ENCODE measurements at places on chromosomes 11 and 22. TPM values are rescaled to one million over a fixed set of nuclear protein-coding genes. Genes with fewer than 3 reads are reported as not detected.

The RIMBP3B gene
- polyA plus RNA-seq, result 0.09 TPM

The NUCB2 gene
- polyA plus RNA-seq, result 8.6 TPM

DNA sequence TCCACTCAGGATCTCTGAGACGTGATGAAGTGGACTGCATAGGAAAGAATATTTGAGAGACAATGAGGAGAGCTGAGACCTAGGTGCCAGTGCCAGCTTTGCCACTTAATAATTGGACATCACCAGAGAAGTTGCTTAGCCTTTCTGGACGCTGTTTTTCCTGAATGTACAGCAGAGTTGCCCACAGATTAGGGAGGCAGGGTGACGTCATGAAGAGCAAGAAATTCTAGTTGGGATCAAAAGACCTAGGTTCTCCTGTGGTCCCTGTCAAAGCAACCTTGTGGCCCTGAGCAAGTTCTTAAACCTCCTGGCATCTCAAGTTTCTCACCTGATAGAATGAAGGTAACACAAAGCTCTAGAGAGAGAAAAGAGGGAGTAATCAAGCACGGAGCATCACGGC lies 174.6 kb upstream of the TENM4 start:
- no peak for DNase-seq

- no peak for DNase-seq
Observed at GRCh38 chr11:3206156-3206921, 12.3 kb downstream of the MRGPRG start.

- peak; percentile 35 for DNase-seq
Observed at GRCh38 chr11:3109921-3110706, 52.9 kb upstream of the CARS1 start.

DNA sequence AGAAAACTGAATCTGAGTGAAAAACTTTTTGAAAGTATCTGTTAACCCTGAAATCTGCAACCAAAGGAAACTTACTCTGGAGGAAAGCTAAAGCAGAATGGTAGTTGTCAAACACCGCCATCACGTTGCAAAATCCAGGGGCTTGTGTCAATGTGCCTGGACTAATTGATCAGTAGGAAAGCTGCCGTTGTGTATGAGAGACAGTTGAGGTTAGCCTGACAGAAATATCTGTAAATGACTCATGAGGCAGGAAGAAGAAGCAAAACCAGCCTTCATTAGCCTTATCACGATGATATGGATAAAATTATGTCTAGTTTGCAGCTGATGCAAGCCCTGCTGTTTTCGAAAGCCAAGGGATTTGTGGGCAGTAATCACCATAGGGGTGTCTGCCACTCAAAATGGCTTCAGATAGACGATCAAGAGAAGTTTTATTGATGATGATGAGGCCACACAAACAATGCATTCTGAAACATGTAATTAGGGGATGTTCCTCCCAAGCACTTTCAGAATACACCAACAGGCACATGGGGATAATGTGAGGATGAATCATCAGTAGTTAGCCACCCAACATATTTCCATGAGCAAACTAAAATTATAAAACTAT lies 8.9 kb downstream of the SCGB1A1 start:
- DNase-seq, result peak; percentile 90

DNA sequence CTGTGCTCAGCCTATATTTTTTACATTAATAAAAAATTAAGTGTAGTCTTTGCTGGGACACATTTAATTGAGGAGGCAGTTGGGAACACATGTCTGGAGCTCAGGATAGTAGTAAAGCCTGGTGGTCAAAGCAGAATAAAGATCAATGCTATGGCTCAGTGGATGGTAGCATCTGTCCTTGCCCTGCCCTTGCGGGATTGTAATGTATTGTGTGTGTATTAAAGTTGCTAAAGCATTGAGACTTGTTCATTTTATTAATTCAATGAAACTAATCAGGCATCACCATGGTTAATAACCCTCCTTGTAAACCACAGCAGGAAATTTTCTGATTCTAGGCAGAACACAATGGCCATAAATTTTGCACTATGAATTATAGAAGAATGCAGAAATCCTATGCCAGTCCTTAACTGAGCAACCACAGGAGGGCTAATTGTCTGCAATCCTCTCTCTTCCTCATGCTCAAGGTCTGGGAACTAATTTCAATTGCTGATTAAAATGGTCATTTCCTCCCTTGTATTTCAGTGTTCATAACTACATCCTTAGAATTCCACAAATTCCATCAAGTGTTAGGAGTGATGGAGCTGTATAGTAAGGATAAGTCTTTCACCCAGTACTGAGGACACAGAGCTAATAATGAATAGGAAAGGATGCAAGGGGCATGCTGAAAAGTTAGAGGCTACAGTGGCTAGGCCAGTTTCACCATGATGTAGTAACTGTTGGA lies 403.2 kb upstream of the DDI1 start:
- DNase-seq, result no peak

DNA sequence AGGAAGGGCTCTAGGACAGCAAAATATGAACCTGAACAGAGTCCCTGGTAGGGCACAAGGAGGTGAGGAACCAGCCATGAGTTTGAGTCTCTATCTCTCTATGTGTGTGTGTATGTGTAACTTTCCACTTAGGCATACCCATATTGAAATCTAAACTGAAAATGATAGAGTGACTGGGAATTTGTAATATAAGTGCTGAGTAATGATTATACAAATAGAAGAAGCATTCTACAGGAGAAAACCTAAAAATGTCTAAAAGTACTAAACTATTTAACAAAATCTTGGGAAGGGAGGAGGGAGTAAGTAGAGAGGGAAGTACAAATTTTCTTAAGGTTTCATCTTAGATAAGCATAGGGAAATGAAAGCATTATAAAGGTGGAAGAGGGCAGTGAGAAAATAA lies 97.1 kb upstream of the ZC3H12C start:
- DNase-seq, result no peak

GRCh38 chr11:69398529-69399492 lies 82.7 kb upstream of the LINC01488 start:
- DNase-seq, result no peak

DNA sequence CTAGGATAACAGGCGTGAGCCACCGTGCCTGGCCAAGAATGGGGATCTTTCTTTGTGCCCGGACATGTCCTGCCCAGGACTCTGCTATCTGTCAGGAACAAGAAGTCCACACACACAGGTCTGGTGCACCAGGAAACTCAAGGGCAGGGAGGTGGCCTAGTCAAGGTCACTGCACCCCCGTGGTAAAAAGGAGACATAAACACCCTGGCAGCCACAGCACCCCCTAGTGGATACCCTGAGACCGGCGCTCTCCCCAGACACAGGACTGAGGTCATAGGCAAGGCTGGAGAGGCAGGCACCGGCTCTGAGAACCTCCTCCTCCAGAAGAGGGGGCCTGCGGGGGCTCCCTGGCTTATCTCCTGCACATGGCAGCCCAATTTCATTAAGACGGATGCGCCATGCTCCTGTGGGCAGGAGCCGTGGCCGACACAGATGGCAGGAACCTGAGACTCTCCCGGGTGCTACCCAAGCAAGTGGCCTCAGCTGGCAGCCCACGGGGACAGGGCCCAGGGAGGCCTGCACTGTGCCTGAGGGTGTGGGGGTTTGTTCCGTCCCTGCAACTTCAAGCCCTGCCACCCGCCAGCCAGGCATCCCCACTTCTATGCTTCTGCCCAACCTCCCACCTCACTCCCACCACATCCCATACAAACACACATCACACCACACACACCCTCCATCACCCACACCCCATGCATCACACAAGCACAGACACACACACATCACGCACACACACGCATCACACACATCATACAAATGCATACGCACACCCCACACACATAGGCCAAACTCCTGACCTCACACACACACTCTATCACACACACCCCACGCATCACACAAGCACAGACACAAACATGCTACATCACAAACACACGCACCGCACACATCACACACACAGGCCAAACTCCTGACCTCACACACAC lies 19.6 kb downstream of the MACROD1 start:
- DNase-seq, result peak; percentile 55

DNA sequence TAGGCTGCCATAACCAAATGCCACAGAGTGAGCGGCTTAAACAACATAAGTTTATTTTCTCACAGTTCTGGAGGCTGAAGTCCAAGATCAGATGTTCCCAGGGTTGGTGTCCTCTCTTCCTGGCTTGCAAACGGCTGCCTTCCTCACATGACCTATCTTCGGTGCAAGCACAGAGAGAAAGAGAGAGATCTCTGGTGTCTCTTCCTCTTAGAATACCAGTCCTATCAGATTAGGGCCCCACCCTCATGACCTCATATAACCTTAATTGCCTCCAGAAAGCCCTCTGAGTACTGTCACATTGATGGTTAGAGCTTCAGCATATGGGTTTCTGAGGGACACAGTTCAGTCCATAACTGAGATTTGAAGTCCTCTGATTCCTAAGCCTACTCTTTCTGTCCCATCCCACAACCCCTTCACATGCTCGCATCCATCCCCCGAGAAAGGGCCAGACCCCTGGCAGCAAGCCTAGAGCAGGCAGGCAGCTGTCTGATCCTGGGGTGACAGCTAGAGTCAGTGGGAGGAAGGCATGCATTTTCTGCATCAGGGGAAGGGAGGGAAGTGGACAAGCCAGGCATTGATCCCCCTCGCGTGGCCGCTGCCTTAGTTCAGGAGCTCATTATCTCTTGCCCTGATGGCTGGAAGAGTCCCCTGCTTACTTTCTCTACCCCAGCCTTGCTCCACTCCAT lies 114.1 kb downstream of the FAR1 start:
- no peak for DNase-seq

DNA sequence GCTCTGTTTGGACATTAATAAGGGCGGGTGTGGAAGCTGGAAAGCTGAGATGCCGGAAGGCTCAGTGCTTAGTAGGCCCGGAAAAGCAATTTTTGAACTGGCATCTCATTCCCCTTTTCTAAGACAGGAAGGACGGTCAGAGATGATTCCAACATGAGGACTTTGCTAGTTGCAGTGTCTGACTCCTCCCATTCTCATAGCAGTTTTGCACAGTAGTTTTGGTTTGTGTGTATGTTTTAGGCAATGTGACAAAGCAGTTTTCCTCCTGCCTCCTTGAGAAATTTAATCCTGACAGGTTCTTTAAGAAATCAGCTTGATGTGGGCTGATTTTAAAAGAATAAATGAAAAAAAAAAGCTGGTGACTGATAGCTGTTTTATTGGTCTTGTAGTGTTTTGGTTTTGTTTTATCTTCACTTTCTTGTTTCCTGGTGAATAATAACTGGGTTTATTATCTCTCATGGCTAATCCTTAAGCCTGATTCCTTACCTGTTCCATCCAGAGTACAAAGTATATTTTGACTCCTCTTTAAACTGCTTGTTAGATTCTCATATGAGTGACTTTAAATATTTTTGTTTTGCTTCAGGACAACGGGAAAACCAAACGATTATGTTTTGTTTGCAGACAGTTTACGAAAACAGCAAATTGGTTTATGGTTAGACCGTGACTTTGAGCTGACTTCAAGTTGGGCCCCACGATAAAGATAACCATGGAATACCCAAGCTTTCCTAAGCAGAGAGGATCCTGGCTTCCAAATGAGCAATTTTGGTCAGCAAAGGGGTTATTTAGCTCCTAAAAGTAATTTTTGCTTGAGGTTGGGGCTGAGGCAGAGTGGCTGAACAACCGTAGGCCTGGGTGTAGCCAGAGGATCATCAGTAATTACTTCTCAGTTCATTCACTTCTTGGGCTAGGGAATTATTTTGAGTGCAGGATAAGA lies 3.4 kb downstream of the PTPRJ start:
- DNase-seq, result peak; percentile 72

DNA sequence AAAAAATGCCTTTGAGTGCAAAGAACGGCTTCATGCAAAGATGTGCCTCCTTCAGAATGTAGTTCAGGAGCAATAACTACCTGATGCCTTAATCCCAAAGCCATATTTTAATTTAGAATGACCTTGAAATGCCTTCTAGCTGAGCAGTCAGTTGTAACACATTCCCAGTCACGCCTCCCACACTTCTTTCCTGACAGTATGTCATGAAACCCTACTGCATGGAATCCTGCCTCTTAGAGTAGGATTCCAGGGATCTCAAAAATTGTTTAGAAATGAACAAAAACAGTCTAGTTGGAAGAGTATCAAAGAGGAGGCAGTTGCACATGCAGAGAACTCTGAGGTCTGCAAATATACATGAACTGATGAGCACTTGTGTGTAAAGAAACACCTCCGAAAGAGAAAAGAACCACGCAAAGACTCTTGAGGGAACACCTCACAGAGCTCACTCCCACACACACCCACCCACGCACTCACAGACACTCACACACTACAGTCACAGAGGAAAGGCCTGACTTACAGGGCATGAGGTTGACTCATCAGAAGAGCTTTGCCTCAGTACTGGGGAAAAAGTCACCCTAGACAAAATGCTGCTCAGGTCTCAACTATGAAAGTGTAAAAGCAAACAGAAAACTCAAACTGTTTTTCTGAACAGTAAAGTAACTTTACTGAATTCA lies 77.4 kb downstream of the GGTLC2 start:
- DNase-seq, result peak; percentile 79

- DNase-seq, result no peak
Observed at GRCh38 chr11:121841487-121842191, 274.4 kb downstream of the BLID start.

DNA sequence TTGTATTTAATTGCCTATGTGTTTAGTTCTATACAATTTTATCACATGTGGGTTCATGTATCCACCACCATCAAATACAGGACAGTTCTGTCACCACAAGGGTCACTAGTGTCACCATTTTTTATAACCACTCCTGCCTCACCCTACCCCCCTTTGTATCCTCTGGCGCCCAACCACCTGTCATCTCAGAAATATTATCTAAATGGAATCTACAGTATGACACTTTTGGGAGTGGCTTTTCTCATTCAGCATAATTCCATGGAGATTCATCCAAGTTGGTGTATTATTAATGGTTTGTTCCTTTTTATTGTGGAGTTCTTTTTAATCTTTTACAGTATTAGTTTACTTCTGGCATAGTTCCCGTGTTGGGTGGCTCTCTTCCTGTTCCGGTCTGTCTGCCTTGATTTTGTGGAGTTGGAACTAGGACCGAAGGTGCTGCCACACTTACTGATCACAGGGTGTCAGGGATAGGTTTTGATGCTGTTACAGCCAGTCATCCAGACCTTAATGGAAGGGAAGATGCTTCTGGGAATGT lies 58.5 kb downstream of the TNRC6B start:
- no peak for DNase-seq

DNA sequence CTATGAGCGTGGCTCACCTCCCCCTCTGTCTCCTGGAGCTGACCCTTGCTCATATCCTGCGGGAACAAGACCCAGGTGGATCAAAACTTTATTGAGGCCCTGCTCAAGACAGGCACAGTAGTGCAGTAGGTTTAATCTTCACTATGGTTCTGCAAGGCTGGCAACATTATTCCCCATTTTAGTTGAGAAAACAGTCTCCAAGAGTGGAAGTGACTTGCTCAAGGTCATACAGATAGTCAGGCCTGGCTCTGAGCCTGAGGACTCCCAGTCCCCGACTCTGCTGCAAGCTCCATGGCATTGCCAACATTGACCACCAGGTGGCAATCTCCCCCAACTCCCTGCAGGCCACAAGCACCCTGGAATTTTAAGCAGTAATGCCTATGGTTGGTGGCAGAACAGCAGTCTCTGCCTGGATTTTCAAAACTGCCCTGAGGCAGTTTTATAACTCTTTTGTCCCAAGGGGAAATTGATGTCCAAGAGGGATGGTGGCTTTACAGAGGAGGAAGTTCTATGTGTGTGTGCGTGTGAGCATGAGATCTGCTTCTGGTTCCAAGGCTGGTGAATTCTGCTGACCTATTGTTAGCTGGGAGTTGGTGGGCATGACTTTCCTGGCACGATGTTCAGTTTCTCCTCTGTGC lies 34.1 kb downstream of the NEU3 start:
- DNase-seq, result peak; percentile 57

All from CD14-positive monocyte (primary cell).